ENCODE measurements at places on chromosomes 1 and 21.

DNA sequence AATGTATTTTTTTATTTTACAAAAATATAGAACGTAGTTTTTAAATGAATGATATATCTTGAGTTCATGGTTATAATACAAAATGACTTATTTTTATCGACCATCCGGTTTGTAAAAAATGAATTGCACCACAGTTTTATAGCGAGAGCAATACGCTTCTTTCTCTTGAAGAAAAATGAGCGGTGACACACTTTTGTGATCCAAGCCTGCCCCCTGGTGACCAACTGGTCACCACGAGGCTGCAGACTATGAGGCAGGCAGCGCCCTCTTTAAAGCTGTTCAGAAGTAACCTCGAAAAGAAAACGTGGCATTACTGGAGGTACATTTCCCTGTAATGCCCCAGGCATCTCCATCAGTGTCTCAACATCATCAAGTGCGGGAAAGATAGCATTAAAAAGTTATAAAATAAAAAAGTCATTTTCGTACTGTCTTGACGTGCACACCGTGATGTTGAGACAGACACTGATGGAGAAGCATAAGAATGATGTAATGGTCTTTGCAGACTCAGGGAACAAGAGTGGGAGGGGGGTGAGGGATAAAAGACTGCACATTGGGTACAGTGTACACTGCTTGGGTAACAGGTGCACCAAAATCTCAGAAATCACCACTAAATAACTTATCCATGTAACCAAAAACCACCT lies 734.2 kb upstream of the ADAMTS5 start:
- peak; percentile 82 for ATAC-seq

- no peak for ATAC-seq
Observed at GRCh38 chr1:215001419-215002021, 81.0 kb upstream of the KCNK2 start.

DNA sequence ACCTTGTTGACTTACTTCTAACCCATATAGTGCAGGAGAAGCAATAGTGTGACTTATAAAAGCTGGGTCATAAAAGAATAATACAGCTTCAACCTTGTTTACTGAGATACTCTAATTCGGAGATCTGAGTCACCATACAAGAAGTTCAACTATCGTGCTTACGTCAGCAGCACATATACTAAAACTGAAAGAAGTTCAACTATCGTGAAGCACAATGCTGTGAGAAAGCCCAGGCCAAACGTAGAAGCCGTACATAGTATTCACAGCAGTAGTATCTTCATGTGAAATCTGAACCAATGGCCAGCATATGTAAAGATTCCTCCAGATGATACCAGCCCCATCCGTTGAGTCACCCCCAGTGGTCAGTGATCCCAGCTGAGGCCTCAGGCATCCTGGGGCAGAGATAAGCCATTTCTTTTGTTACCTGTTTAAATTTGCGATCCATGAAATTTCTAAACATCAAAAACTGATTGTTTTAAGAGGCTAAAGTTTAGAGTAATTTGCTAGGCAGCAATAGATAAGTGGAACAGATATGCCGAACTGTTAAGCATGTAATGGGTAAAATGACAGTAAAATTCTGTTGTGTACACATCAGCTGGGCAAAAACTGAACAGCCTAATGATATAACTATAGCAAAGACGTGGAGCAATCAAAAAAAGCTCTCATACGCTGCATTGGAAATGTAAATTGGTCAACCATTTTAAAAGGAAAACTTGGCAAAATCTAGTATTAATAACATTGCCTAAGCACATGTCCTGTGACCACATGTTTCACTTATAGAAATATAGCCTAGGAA lies 53.9 kb upstream of the SAMD13 start:
- no peak for ATAC-seq

DNA sequence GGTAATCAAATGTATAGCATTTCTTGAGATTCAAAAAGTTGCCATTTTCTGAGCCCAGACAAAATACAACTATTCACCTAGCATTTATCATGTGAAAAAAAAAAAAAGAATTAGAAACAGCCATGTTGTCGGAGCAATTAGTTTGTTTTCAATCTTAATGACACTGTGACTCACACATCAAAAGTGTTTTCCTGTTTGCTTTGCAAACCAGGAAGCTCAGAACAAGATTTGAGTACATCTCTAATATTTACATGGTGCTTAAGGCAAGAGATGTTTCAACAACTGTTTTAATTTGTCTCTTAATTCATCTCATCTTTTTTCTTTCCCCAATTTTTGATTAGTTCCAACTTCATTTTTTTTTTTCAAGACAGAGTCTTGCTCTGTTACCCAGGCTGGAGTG lies 62.5 kb upstream of the CAPZB start:
- ATAC-seq, result no peak

DNA sequence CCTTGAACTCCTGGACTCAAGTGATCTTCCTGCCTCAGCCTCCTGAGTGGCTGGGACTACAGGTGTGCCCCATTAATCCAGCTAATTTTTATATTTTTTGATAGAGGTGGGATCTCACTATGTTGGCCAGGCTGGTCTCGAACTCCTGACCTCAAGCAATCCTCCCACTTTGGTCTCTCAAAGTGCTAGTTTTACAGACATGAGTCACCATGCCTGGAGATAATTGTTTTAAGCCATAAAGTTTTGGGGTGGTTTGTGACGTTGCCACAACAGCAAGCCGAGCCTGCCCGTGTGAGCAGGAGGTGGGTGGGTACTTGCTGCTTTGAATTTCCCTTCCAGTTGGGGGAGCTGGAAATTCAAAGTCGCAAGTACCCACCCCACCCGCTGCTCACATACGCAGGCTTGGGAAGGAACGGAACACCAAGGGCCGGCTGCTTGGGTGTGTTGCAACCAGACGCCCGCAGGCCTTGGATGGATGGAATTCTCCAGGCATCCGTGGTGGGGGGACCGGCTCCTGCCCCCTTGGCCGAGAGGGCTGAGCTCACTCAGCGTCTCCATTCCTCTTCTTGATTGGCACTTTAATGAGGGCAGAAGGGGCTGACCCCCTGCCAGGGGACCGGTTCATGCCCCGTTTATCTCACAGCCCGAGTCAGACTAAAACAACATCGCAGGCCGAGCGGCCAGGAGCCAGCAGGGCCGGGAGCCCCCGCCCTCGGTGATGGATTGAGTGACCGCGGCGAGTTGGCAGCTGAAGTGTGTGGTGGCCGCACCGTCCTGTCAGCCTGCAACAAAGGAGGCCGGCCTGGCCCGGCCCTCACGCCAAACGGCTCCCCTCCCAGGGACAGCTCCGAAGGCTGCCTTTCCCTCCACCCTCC lies 78.1 kb downstream of the DHRS3 start:
- peak; percentile 79 for ATAC-seq

DNA sequence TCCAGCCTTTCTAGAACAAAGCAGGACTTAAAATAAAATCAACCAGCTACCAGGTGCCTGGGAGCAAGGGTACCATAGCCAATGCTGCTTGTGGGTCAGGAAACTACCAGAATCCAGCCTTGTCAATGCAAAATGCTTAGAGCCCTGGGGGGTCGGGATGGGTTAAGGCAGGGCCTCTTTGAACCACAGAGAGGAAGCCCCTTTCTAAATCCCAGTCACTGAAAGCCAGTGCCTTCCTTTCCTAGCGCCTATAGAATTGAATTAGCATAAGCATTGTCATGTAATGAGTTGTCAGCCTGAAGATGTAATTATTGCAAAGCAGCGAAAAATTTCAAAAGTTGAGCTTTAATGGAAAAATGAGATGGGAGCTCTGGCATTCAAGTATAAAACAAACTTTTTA lies 176.6 kb upstream of the DAB1 start:
- ATAC-seq, result no peak

DNA sequence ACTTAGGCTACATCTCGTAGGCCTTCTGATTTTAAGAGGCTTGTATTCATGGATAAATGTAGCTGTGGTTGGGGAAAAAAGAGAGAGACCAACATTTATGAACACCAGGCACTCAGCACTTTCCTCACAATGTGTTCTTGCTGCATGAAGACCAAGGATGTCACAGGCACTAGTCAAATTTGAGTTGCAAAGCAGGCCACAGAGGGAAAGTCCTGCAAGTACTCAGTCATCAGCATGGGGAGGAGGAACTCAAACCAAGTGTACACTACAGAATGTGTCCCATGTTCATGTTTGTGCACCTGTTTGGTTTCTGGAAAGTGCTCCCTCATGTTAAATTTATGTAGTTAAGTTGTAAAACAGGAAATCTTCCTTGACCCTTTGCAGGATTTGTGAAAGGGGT lies 8.7 kb upstream of the MAP3K7CL start:
- no peak for ATAC-seq

DNA sequence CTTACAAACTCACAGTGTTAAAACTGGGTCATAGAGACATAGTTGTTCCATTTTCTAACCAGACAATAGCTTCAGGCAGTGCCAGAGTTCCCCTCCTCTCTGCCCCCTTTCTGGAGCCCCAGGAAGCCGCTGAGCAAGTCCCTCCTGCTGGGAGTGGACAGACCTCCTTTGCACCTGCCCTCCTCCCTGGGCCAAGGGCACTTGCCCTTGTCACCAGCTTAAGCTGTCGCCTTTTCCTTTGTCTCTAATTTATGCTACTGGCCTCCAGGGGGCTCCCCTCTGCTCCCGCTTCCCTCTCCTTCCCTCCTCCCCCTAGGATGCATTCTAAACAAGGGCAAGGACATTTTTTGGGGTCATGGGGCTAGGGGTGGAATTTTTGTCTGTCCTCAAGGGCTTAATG lies 182.4 kb downstream of the MIS18A start:
- no peak for ATAC-seq

GRCh38 chr1:8232036-8232757 lies 85.7 kb upstream of the SLC45A1 start:
- ATAC-seq, result no peak

GRCh38 chr1:84299536-84300170 lies 1.9 kb upstream of the SAMD13 start:
- ATAC-seq, result no peak

DNA sequence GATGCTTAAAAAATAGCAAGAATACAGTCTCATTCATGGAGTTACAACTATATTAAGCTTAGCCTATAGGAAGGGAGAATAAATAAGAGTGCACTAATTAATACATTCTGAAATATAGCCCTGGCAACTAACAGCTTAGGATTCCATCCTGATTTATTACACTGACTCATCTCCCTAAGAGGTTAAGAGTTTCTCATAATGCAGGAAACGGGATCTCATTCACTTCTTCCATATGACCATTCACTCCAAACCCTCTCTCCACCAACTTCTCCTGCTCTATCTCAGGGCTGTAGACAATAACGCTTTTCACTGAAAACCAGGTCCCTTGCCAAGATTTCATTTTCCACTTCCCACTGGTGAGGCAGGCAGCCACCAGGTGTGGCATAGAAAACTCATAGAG lies 168.5 kb upstream of the PLD5 start:
- no peak for ATAC-seq

DNA sequence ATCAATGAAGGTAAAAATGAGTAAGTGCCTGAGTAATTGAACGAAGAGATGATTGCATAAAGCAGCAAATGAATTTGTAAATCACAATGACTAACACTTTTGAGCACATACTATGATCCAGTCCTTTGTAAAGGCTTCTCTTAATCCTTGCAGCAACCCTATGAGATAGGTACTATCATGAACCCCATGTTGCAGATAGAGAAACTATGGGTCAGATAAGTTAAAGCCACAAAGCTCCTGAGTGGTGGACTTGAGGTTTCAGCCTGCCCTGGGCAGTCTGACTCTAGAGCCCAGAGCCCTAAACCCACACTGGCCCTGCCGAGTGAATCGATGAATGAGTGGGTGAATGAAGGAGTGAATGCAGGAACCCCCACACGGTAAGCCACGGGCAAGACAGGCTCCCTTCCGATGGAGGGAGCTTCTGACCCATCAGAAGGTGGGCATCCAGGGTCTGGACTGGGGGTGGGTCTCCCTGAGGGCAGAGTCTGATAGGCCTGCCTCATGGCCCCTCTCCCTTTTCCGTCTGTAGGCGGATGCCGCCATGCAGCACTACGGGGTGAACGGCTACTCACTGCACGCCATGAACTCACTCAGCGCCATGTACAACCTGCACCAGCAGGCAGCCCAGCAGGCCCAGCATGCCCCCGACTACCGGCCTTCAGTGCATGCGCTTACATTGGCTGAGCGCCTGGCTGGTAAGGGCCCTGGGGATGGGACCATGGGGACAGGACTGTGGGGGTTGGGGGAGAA lies 17.0 kb downstream of the DMBX1 start:
- no peak for ATAC-seq

- ATAC-seq, result no peak
Observed at GRCh38 chr21:37742532-37742931, 173.7 kb downstream of the KCNJ6 start.

- ATAC-seq, result no peak
Observed at GRCh38 chr1:93468662-93469061, 20.7 kb downstream of the FNBP1L start.

GRCh38 chr1:93677729-93678128 lies 3.9 kb downstream of the BCAR3 start:
- no peak for ATAC-seq

GRCh38 chr1:1170215-1171091 lies 3.2 kb upstream of the TTLL10 start:
- ATAC-seq, result no peak

GRCh38 chr1:32716312-32717148 lies 14.0 kb upstream of the SYNC start:
- ATAC-seq, result peak; percentile 98

DNA sequence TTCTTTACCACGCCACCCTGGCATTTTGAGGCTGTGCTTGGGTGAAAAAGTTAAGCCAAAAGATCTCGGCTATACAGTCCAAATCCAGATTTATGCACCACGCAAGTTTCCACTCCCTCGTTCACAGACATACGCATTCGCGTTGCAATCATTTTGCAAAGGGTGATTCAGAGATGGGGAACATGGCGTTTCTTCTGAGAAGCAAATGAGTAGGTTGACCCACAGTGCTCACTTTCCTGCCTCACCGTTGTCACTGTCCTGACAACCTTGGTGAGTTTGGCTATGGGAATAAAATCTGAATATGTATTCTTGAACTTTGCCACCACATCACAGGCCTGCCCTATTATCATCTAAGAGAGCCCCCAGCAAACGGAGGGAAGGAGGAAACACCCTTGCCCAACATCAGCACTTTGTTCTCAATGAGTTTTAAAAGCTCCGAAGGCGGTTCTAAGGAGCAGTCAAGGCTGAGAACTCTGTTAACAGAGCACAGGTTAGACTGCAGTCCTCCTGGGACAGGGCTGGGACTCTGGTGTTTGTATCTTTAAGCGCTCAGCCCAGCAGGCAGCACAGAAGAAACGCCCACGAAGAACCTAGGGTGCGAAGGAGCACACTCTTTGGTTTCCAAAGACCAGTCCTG lies 86.4 kb downstream of the RUNX1 start:
- ATAC-seq, result no peak

DNA sequence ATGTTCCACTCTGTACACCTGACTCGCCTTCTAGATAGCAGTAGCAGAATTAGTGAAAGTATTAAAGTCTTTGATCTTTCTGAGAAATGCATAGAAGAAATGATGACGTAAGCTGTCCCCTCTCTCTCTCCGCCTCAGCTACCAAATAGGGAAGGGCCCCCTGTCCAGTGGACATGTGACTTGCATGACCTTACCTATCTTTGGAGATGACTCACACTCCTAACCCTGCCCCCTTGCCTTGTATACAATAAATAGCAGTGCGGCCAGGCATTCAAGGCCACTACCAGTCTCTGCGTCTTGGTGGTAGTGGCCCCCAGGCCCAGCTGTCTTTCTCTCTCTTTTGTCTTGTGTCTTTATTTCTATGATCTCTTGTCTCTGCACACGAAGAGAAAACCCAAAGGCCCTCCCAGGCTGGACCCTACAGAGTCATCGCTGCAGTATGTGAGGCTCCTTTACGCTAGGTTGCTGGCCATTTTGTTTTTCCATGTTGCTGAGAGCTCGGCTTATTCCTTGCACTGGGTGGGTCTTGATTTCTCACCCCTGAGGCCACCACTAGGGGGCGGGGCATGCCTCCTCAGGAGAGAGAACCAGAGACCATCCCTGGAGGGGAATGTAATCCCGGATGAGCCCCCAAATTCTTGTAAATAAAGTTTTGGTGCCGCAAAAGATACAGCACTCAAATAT lies 16.0 kb upstream of the ZBTB8B start:
- no peak for ATAC-seq
